ENCODE measurements at places on chromosomes 5 and 9.

- no peak for DNase-seq
Observed at GRCh38 chr9:35172878-35173277, 11.1 kb downstream of the UNC13B start.

DNA sequence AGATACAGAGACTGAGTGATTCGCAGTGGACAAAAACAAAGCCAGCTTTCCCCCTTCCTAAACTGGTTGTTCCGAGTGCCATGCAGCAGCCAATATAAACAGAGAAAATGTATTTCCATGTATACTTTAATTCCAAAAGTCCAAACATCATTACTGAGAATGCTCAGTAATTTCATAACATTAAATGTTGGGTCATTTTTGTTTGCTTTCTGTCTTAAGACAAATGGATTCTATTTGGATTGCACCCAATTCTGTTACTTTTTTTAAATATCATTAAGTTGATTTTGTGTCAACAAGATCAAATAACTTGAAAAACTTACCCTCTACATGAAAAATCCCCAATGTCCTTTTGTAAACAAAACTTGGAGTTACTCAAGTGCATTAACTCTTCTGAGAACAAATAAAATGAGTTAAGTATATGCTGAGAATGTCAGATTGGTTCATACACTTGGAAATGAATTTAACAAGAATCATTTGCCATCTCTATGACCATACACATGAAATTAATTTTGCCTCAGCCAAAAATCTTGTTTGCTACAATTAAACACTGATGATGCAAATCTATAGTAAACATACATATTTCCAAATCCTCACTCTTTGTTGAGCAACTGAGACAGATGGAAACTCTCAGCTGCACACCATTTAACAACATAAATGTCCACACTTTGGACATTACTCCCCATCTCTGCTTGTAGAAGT is 19.4 kb downstream of the LURAP1L start:
- no peak for DNase-seq

DNA sequence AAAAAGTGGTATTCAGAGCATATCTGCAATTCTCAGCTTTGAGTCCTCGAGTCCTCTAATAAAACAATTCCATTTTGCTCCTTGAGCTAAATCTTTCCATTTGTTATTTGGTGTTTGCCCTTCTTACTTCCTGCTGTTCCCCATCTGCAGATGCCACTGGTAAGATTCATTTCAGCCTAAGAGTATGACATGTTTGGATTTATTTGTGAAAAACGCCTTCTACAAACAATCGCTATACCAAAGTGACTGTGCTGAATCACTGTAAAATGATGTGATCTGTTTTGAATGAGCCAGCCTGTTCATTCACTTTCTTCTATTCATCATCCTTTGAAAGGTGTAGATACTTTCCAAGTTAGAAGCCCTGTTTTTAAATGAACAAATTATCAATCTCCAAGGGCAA is 27.7 kb downstream of the KCTD16 start:
- no peak for DNase-seq

DNA sequence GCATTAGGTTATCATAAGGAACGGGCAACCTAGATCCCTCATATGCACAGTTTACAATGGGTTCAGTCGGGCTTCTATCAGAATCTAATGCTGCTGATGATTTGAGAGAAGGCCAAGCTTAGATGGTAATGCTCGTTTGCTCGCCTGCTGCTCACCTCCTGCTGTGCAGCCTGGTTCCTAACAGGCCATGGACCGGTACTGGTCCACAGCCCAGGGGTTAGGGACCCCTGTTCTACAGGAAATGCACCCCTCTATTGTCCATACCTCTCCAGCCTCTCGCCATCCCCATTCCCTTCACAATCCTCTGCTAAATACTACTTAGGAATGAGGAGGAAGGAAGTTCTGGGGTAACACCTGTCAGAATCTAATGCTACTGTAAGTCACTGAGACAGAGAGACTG is 75.1 kb downstream of the OXCT1 start:
- DNase-seq = no peak

- no peak for DNase-seq
Observed at GRCh38 chr5:155767470-155767869, 559.5 kb upstream of the SGCD start.

DNA sequence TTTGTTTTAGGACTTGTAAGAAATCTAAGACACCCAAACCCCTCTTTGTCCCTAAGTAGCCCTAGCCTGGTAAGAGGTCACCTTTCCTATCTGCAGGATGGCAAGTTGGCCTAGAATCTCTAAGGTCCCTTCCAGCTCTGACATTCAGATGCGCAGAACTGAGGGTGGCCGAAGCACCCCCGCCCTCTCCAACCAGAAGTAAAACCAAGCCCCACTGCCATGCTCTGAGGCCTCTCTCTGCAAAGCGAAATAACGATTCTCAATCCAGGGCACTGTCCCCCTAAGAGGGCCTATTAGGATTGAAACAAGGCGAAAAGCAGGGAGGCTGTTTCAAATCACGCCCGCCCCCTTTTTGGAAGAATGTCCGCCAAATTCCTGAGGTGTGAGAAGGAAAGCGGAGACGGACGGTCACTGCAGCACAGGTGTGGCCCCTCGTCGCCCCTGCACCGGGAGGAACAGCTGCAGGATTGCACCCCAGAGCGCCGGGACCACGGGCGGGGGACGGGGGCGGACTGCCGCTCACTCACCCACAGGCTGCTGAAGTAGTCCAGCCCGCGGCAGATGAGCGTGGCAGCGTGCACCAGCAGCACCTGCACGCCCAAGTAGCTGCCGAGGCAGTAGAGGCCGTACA is 824 bp downstream of the TMEM245 start:
- DNase-seq = no peak

DNA sequence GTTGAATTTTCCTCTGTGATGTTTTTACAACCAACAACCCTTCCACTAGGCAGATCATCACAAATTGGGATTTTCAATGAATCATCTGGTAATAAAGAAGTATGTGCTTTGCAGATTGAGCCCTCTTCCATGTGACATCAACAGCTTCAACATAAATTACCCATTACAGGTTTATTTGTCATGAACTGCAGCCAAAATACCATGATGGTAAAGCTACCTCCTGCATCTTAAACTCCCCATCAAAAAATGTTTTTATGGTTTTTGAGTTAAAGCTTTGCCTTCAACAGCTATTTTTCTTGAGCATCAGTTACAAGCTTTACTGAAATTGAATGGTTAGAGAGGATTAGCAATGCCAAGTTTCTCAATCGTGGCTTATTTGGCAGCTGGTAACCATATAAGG is 211.4 kb upstream of the TUSC1 start:
- DNase-seq = no peak

DNA sequence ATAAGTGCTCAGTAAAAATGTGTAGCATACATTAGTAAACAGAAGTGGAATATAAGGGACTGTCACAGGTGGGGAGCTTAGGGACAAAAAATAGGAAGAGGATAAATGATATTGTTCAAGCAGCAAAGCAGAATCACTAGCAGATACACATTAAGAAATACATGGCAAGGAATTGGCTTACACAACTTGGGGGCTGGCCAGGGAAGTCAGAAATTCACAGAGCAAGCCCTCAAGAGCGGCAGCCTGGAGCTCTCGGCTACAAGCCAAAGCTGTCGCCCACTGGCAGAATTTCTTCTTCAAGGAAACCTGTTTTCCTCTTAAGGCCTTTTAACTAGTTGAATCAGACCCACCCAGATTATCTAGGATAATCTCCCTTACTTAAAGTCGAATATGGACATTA is 73.0 kb upstream of the SMIM23 start:
- no peak for DNase-seq

DNA sequence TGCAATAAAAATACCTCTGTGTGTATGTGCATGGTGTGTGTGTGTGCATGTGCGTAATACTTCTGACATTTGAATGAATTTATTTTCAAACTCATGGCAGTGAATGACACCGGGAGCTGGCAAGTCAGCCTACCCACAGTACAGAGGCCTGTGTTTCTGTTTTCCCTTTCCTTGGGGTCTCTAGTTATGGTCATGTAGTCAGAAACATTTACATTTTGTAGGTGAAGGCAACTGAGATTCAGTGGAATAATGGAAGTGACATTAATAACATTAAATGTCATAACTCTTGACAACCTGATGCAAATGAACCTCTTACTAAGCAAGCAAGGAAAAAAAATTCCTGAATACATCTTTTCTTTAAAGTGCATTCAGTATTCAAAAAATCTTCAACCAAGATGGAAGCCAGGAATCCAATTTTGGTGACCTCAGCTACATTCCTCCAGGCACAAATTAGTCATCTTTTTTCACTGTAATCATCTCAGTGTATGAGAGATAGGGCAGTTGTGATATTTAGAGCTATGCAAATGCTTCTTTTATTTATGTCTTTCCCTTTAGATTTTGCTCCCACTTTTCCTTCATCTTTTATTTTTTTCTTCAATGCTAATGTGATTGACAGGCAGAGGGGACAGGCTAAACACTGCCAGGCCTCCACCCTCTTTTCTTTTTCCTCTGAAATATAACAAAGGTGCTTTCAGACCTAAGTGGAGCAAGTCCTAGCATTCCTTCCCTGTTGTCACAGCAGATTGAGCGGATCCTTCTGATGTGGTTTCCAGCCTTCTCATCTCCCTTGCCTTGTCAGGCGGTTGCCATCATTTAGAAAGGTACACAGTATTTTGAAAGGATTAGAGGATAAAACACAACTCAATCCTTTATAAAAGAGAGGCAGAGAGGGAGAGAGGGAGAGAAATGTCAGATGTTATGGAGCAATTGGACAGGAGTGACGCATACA is 569.8 kb upstream of the ADAMTS16 start:
- DNase-seq = no peak

DNA sequence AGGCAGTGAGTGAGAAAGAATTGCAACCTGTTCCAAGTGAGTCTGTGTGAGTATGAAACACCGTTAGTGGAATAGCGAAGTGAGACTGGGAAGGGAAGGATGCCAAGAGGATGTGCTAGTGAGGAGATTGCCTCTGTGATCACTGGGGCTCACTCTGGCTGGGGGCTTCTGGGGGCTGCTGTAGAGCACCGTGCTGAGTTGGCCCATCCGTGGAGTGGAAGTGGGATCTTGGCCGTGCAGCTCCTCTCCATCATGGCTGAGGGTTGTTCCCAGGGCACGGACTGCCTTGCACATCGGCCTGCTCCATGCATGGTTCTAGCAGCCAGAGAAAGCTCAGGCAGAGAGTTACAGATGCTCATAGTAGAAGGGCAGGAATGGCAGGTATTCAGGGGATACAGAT is 236.1 kb downstream of the AGTPBP1 start:
- DNase-seq = no peak

DNA sequence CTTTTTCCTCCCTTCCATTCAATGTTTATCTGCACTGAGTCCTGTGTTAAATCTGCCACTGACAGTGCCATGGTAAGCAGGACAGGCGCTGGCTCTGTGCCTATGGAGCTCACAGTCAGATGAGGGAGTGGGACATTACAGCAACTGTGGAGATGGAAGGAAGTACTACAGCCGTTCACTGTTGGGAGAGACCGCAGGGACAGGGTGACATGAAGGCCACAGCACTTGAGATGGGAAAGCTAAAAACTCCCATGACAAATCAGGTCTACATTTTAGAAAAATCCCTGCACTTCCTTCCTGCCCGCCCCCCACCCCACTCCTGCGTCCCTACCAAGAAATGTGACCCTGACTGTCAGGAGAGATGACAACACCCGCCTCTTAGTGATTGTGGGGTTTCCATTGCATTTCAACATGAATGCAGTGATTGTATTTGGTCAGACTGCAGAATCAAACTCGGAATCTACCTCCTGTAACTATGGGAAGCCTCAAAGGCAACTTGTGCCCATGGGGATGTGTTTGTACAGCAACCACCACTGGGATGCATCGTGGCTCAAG is 56.4 kb downstream of the GTF3C4 start:
- no peak for DNase-seq

DNA sequence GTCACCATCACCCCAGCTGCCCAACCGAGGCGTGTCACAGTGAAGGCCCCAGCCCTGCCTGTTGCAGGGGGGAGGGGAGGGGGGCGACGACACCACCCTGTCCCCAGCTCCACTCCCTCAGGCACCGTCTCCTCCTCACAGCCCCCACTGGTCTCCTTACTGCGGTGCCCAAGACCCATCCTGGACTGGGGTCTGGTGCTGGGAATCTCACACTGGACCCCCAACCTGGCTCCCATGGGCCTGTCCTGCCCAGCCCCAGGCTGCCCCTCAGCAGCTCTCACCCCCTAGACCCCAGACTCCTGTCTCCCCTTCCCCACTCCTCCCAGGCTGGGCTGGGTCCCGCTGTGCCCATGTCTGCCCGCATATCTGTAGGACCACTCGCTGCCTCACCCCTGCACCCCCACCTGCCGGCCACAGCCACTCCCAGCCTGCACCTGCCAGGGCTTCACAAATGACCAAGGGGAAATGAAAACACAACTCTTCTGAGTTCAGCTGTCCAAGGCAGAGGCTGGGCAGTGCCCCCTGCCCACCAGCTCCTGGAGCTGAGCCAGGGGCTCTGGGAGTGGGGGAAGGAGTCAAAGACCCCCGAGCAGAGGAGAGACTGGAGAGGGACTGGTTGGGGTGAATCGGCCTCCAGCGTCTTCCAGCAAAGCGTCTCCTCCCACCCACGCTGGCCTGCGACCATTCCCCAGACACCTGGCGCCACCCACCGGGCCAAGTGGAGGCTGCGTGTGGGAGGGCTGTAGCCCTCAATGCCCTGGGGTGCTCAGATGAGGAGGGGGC is 32.6 kb upstream of the EGFL7 start:
- DNase-seq = no peak

GRCh38 chr9:99400184-99400731 is 178.2 kb downstream of the SEC61B start:
- no peak for DNase-seq

GRCh38 chr9:112914524-112914923 is 23.8 kb upstream of the SLC46A2 start:
- DNase-seq = no peak

GRCh38 chr9:37309136-37309535 is 113.4 kb upstream of the GRHPR start:
- no peak for DNase-seq

GRCh38 chr5:132233811-132234683 is 6.4 kb upstream of the P4HA2 start:
- DNase-seq = no peak

GRCh38 chr5:143481697-143482531 is 78.4 kb upstream of the NR3C1 start:
- DNase-seq = no peak

DNA sequence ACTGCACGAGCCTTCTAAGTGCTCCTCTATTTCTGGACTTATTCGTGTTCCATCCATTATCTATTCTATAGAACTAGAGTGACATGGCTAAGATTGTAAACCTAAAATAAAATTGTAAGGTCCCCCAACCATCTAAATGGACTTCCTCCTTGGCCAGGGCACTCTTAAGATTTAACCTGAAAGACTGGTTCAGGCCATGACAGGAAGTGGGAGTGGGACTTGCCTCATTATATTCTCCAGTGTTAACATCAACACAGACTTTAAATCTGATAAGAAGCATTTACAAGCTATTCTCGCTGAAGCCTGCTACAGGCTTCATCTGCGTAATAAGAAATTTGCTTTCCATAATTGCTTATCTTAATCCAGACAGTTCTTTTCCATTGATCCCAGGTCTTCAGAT is 117.0 kb downstream of the SSBP2 start:
- no peak for DNase-seq

DNA sequence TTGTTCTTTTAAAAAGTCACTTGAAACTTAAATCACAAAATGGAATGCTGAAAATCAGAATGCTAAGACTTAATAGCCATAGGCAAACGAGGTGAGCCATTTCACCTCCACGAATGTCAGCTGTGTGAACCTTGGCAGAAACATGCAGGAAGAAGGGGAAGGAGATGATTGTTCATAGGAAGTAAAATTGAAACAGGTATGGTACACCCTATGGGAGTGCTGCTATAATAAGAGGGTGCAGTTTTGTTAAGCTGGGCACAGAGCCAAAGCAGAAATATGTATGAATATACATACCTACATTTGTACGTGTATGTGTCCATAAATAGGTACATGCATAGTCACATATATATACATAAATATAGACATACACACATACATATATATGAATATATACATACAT is 51.0 kb upstream of the SPINK5 start:
- DNase-seq = no peak
